ENCODE measurements at places on chromosomes 7 and 10. TPM values are rescaled to one million over a fixed set of nuclear protein-coding genes. Genes with fewer than 3 reads are reported as not detected.

FFAR4 gene
- polyA plus RNA-seq: not detected

MYO3A gene
- polyA plus RNA-seq: 6.4 TPM

LOXL4 gene
- polyA plus RNA-seq: 3.9 TPM

GOLGA7B gene
- 0.42 TPM for polyA plus RNA-seq

ASB10 gene
- polyA plus RNA-seq: not detected

SPDYE2B gene
- polyA plus RNA-seq: 0.76 TPM

SPDYE1 gene
- 0.62 TPM for polyA plus RNA-seq

TMEM184A gene
- 4.7 TPM for polyA plus RNA-seq

ZNF316 gene
- 37.0 TPM for polyA plus RNA-seq

SPACDR gene
- 0.82 TPM for polyA plus RNA-seq

DLG5 gene
- 39.1 TPM for polyA plus RNA-seq

FAM20C gene
- 53.8 TPM for polyA plus RNA-seq

PRR15 gene
- polyA plus RNA-seq: 6.6 TPM

AVL9 gene
- polyA plus RNA-seq: 27.6 TPM

CTBP2 gene
- 92.7 TPM for polyA plus RNA-seq

ECHDC3 gene
- 14.0 TPM for polyA plus RNA-seq

C10orf120 gene
- not detected for polyA plus RNA-seq

CXCL12 gene
- 367 TPM for polyA plus RNA-seq

DLX5 gene
- not detected for polyA plus RNA-seq

CALCR gene
- 1.3 TPM for polyA plus RNA-seq
